Foreskin keratinocyte (primary cell): ENCODE measurements at places on chromosomes 1 and 21. TPM values are rescaled to one million over a fixed set of nuclear protein-coding genes. Genes with fewer than 3 reads are reported as not detected.

Gene SPATA21
- total RNA-seq: not detected in 2 replicates

Gene BACE2
- 84.0 and 87.7 TPM in 2 replicates for total RNA-seq

Gene CYP4Z1
- not detected in 2 replicates for total RNA-seq

Gene MAP1LC3C
- not detected in 2 replicates for total RNA-seq

Gene CYP4A11
- not detected in 2 replicates for total RNA-seq

Gene SDF4
- 81.9 and 92.3 TPM in 2 replicates for total RNA-seq

Gene KRTAP22-1
- not detected in 2 replicates for total RNA-seq

Gene SLAMF9
- 0.44 and 0.63 TPM in 2 replicates for total RNA-seq

Gene ENAH
- total RNA-seq: 58.4 and 75.0 TPM in 2 replicates

Gene MIA3
- total RNA-seq: 42.5 and 44.1 TPM in 2 replicates

Gene SLC2A5
- 0.11 and 0.14 TPM in 2 replicates for total RNA-seq

Gene EPHB2
- total RNA-seq: 0.14 TPM in 1 of 2 replicates, not detected in the other

Gene ACTL8
- not detected in 2 replicates for total RNA-seq

Gene NBPF10
- 0.85 and 1.2 TPM in 2 replicates for total RNA-seq

Gene CASQ2
- total RNA-seq: not detected in 2 replicates

Gene MNDA
- not detected in 2 replicates for total RNA-seq

Gene AK5
- total RNA-seq: 3.8 and 7.9 TPM in 2 replicates

Gene RGS16
- 0.07 and 0.14 TPM in 2 replicates for total RNA-seq

Gene REN
- total RNA-seq: not detected in 2 replicates

Gene PM20D1
- total RNA-seq: not detected in 2 replicates

Gene MFSD2A
- 55.1 and 62.0 TPM in 2 replicates for total RNA-seq

Gene HCRTR1
- not detected in 2 replicates for total RNA-seq

Gene LDLRAP1
- total RNA-seq: 21.5 and 23.3 TPM in 2 replicates
